NCI-H748 treated with DMSO at 0.1 percent for 48 hours (cell line): ENCODE measurements at places on chromosomes 6 and 20.

DNA sequence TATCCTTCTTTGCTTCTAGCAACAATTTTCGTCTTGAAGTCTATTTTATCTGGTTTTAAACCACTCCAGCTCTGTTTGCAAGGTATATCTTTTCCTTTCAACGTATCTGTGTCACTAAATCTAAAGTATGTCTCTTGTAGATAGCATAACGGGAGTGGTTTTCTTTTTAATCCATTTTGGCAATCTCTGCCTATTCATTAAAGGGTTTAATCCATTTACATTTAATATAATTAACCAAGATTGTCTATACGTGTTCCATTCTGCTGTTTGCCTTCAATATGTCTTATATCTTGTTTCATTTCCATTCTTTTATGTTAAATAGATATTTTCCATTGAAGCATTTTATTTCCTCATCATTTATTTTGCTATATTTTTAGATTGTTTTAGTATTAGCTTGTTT lies 587.9 kb downstream of the C6orf118 start:
- no peak for DNase-seq

DNA sequence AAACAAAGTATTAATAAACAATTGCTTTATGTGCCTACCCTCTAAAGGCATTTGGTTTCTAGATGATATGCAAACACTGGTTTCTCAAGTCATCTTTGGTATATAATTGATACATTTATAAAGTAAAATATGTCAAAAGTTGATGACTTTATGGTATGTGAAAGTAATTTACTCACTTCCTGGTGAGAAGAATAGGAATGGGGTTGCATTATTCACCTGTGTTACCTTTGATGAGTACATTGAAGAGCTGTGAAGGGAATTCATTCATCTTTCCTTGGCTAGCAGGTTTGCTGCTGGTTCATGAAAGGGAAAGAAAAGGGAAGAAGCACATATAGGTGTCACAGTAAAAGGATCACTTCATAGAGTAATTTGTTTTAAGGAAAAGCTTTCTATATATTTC lies 20.4 kb downstream of the RNF217 start:
- DNase-seq = no peak

- DNase-seq = peak; percentile 84
These were observed at the start of gene SLC17A5 for GRCh38 chr6:73653571-73654424. Gene SLC17A5 (minus strand): TSS chr6:73653992. CDS start chr6:73653886, 106 bp downstream.

GRCh38 chr20:9576695-9577094 lies 62.3 kb downstream of the LAMP5 start:
- no peak for DNase-seq

DNA sequence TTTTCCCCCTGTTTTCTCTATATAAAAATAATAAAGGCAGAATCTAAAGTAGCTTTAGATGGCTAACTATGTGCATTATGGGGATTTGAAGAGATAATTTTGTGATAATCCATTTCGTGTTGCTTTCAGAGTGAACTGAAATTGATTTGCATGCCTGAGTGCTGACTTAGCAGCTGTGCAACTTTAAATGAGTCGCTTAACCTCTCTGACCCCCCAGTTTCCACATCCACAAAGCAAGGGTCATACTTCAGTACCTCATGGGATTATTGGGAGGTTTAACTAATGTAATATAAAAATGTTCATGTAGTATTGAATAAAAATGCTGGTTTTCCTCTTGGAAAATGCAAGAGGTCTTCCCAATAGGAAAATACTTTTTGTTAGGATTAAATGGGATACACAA lies 63.8 kb upstream of the FABP7 start:
- no peak for DNase-seq

DNA sequence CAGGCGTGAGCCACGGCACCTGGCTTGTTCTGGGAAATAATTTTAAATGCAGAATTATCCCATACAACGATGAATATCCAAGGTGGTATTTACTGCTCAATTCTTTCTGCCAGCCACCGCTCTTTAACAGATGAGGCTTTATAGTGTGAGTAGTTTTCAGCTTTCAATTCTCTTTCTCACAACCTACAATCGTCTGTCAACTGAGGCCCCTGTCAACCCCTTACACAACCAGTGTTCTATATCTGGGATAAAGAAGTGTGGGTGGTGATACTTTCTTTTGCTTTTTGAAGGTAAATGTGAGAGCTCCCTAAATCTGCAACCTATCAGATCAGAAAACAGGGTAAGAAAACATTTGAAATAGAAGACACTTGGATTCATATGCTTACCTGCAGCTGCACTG lies 22.5 kb downstream of the STAU1 start:
- DNase-seq = no peak

GRCh38 chr20:62745279-62745951 lies 36.8 kb downstream of the NTSR1 start:
- DNase-seq = no peak

DNA sequence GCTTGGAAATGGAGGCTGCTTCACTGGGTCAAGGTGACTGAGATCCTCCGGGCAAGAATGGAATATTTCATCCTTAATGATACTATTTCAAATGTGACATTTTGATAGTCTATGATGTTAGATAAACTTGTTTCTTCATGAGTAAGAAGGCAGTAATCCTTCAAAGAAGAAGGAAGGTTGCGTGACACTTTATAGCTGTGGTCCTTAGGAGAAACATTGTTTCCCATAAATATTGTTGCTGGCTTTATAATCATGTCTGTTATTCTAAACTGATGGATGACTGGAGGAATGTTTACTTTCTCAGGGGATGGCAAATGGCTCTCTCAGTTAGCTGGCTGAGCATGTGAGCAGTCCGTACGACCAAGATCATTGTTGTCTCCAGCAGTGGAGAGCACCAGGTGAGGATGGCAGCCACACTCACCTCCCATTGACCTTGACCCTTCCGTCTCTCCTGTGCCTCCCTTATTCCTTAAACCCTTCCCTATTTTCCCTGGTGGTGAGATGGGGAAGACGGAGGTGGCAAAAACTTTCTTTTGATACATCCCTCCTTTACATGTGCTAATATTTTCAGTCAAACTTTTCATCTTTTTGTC lies 171.2 kb upstream of the OLIG3 start:
- DNase-seq = no peak

DNA sequence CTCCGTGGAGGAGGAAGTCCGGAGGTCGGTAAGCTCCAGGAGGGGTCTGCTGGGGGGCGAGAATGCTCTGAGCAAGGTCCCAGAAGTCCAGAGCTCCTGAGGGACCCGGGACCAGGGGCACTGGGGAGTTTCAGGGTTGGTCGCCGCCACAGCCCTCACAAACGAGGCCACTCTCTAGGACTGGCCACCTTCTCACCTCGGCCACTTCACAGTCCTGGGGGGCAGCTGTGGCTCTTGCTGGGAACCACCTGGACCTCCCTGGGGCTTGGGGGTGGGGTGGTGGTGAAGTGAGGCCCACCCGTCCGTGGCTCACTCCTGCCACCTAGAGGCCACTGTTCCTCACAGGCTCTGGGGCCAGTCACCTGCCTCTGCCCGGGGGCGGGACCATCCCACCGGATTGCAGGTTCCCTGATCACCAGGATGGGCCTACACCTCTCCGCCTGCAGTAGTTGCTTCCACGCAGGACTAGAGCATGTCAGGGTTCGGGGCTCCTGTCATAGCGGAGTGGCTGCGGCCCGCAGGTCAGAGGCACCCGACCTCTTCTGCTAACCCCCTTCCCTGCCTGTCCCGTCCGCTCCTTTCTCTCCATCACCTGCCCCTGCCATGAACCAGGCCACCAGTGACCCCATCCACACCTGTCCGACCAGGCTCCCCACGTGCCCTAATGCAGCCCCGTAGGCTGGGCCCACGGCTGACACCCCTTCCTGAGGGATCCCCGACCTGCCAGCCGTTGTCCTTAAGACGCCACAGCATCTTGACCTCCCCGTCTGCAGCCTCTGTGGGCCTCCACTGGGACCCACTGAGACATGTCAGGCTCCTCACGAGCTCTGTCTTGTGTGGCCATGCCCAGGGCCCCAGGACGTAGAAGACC lies 5.1 kb upstream of the TCEA2 start:
- peak; percentile 7 for DNase-seq

- no peak for DNase-seq
These were observed 150.8 kb upstream of the STXBP5 start for GRCh38 chr6:147053311-147053921.

DNA sequence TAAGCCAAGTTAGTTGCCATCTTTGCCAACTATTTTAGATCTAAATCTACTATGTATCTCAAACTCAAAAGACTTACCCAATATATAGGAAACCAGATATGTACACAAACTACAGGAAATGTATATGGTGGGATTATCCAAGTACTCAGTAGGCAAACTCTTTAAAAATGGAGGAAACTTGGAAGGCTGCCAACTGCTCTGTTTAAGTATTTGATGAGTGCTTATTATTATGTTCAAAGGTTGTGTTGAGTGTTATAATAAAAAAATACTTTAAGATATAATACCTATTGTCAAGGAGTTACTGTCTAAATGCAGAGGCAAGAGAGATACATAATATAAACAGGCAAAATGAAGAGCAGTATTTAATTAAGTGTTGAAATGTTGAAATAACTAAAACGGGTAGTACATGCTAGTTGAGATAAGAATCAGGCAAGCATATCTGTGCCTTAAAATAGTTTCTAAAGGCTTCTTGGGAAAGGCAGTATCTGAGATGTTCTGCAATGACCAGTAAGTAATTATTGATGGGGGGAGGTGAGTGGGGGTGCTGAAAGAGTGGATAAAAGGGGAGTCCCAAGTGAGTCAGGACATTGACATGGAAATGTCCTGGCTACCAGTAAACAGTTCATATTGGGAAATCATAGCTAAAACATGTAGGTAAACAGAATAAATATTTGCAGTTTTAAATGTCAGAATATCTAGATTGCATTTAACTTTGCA lies 6.5 kb upstream of the DST start:
- peak; percentile 92 for DNase-seq

GRCh38 chr6:109121411-109121810 lies 26.1 kb downstream of the CEP57L1 start:
- DNase-seq = no peak

- DNase-seq = peak; percentile 94
These were observed 83.2 kb downstream of the GCLC start for GRCh38 chr6:53461696-53462095.

DNA sequence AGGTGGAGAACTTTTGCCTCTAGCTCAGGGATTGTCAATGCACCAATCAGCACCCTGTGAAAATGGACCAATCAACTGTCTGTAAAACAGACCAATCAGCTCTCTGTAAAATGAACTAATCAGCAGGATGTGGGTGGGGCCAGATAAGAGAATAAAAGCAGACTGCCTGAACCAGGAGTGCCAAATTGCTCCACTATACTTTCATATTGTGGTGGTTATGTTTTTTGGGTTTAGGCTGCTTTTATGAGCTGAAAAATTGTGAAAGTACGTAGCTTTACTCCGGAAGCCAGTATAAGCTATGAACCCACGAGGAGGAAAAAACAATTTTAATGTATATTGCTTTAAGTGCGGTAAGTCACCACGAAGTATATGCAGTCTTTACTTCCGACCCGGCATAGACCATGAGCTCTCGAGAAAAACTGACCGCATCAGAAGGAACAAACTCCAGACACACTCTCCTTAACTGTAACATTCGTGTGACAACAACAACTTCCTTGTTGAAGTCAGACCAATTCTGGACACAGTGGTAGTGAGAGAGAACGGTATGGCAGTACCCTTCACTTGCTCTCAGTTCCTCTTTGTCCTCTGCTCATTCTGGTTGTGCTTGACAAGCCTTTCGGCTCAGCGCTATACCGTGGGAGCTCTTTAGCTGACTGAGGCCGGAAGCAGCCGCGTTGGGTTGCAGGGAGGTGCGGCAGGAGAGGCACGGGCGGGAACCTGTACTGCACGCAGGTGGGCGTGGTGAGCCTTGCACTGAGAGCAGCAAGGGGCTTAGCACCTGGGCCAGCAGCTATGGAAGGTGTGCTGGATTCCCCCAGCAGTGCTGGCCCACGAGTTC lies 81.9 kb upstream of the E2F3 start:
- DNase-seq = no peak

GRCh38 chr20:23629542-23630391 lies 8.0 kb downstream of the CST3 start:
- no peak for DNase-seq

GRCh38 chr6:105607636-105608621 lies 205.0 kb upstream of the PREP start:
- DNase-seq = no peak

DNA sequence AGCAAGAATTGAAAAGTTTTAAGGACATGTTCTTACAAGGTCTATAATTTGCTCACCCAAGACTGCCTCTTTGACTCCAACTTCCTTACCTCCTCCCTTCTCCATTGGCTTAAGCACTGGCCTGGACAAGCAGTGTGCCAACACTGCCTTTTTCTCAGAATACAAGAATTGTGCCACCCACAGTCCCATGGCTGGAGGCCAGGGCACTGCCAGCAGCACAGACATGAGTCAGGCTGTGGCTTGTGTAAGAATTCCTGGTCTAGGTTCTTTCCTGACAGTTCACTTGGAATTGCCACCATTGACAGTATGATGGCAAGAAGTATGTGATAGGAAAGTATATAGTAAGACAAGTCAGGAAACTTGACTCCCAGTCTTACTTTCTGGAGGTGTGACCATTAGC lies 202.7 kb upstream of the MARCKS start:
- DNase-seq = no peak

DNA sequence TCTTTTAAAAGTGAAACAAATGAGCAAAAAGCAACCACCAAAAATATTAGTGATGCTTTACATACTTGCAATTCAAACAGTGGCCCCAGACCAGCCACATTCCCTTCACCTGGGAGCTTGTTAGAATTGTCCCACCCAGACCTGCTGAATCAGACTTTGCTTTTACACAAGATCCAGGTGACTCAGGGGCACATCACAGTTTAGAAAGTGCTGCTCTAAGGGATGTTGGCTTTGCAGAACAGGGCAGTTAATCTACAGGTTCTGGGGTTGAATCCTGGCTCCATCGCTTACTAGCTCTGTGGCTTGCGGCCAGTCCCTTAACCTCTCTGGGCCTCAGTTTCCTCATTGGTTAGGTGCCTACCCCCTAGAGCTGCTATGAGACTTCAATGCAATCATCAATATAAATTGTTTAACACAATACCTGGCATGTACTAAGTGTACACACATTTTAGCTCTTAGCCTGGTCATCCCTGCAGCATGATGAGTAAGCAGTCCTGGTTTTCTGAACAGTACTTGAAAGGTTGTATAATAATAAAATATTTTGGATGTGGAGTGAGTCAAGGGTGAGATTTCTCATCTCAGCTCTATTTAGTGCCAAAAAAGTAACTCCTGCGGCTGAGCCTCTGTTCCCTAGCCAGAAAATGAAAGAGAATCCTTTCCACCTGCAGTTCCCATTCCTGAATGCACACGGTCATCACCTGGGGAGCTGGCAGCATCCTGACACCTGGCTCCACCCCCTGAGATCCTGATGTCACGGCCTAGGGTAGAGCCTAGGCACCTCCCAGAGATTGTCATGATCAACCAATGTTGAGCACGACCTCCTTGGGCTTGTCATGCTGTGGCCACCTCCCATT lies 162.7 kb downstream of the ANKRD60 start:
- no peak for DNase-seq

DNA sequence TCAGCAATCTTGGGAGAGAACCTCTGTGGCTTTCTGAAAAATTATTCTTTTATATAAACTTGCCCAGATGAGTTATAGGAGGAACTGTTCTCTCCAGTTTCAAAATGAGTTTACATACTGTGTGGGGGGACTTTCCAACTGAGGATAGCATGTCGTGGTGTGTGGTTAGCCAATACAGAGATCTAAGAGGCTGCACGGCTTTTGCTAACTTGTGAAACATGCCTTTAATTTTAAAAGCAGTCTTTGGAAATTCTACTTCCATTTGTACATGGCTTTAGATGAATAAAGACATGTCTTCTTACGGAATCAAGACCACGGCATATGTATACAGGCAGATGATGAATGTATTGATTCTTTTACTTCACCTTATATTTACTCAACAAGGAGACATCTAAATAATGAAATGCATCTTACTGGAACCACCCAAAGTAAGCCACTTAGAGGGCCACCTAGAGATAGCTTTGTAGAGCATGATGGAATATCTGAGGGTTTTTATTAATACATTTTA lies 39.8 kb downstream of the HIVEP1 start:
- DNase-seq = no peak

GRCh38 chr6:68126089-68126749 lies 508.9 kb upstream of the ADGRB3 start:
- no peak for DNase-seq
